Activated effector memory CD4-positive, alpha-beta T cell treated with Interleukin-2 at 50 U/mL for 16 hours (primary cell): ENCODE measurements at places on chromosomes 6 and 20.

DNA sequence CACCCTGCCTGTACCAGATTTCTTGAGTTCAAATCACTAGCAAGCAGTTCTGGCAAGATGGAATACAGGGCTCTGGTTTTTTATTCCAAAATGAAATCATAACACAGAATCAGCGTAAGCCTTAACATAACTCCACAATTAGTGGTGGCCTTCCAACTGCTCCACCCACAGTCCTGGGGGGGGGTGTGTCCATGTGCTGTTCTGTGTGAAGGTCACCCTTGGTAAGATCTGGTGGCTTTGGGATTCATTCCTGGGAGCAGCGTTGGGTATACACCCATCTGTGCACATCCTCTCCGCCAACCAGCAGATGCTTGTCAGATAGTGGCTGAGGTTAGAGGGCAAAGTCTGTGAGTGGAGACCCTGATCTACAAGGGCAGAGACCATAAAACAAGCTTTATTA lies 49.9 kb upstream of the CD83 start:
- no peak for DNase-seq

GRCh38 chr6:10582774-10583508 lies 61.8 kb downstream of the GCNT2 start:
- DNase-seq, result no peak

GRCh38 chr6:159929819-159930218 lies 39.0 kb downstream of the MAS1 start:
- peak; percentile 43 for DNase-seq

GRCh38 chr6:28383235-28384142 lies 16.1 kb downstream of the ZSCAN12 start:
- no peak for DNase-seq

DNA sequence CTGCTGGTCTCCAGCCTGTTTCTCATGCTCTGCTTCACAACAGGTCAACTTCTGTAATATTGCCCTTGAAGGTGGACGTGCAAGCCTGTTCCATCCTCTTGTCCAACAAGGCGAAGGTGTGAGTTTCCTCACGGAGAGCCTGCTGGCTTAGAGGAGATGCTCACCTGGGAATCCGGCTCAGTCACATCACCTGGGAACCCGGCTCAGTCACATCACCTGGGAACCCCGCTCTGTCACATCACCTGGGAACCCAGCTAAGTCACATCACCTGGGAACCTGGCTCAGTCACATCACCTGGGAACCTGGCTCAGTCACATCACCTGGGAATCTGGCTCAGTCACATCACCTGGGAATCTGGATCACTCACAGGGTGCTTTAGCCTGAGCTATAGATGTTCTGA lies 230.1 kb downstream of the ERMARD start:
- no peak for DNase-seq

DNA sequence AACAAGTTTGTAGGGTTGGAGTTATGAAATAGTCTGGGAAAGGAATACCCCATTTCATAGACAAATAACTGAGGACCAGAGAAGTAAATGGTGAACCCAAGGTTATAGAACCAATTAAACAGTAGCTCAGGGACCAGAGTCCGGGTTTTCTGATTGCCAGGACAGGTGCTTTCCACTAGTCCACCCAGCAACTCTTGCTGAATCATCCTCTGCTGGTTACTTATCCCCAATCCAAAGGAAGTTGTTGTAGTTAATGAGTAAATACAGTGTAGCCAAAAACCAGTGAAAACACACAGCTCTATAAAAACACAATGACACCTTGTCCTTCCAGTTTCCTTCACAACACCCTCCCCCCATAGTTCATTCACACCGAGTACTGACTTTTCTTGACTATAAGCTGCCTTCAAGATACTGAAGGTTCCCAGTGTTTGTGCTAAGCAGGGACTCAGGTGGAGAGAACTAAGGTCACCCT lies 766 bp upstream of the TINAG start:
- DNase-seq, result no peak

DNA sequence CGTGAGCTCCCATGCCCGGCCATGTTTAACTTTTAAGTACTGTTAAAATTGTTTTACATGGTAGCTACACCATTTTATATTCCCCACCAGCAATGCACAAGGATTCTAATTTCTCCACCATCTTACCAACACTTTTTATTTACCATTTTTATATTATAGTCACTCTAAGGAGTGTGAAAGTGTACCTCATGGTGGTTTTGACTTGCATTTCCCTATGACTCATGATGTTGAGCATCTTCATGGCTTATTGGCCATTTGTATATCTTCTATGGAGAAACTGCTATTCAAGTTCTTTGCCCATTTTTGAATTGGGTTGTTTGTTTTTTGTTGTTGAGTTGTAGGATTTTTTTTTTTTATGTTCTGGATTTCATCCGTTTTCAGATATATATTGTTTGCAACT lies 15.6 kb upstream of the BPHL start:
- DNase-seq, result no peak

DNA sequence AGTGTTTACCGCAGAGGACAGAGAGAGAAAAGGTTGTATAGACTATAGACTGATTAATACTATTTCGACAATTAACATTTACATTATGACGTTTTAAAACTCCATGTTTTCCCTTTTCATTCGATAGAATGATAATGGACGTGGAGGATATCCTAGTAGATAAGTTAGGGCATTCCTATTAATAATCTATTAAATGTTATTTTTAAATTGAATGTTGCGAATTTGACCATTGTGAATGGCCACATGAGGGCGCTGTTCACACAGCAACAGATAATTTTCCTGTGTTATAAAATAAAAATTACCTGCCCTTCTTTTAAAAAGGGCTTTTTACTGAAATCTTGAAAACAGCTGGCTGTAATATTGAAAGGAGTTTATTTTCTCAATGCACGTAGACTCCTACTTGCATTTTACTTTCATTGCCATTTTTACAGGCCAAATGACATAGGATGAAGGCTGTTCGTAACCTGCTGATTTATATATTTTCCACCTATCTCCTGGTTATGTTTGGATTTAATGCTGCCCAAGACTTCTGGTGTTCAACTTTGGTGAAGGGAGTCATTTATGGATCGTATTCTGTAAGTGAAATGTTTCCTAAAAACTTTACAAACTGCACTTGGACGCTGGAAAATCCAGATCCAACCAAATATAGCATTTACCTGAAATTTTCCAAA lies 3.3 kb downstream of the ADGRB3 start:
- no peak for DNase-seq

- no peak for DNase-seq
These were observed 12.4 kb upstream of the CCN5 start for GRCh38 chr20:44702776-44703175.
